Cardiac septum (tissue), 1 donor: ENCODE measurements at places on chromosomes 1 and 21. TPM values are rescaled to one million over a fixed set of nuclear protein-coding genes. Genes with fewer than 3 reads are reported as not detected.

DNA sequence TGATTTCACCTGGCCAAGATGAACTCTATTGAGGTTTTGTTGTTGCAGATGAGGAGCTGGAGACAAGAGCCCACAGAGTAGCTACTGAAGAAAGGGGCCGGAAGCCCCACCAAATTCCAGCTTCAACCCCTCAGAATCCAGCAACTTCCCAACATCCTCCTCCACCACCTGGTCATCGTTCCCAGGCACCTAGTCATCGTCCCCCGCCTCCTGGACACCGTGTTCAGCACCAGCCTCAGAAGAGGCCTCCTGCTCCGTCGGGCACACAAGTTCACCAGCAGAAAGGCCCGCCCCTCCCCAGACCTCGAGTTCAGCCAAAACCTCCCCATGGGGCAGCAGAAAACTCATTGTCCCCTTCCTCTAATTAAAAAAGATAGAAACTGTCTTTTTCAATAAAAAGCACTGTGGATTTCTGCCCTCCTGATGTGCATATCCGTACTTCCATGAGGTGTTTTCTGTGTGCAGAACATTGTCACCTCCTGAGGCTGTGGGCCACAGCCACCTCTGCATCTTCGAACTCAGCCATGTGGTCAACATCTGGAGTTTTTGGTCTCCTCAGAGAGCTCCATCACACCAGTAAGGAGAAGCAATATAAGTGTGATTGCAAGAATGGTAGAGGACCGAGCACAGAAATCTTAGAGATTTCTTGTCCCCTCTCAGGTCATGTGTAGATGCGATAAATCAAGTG, 14.3 kb downstream of the CD2 start:
- DNase-seq: no peak

DNA sequence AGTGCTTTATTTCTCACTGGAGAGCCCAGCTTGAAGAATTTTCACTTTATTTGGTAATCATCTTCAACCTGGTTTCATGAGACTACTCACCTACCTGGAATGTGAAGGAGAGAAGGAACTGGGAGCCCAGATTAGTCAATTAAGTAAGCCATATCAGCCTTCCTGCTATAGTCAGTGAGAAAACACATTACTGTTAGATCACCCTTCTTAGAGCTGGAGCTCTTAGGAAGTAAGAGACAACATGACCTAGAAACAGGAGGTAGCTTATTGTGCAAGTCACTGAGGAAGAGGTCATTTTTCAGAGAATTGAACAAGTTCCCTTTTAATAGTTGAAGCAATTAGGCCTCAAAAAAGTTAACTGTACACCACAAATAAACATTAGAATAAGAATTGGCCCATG, 49.2 kb upstream of the TEKT2 start:
- no peak for DNase-seq

DNA sequence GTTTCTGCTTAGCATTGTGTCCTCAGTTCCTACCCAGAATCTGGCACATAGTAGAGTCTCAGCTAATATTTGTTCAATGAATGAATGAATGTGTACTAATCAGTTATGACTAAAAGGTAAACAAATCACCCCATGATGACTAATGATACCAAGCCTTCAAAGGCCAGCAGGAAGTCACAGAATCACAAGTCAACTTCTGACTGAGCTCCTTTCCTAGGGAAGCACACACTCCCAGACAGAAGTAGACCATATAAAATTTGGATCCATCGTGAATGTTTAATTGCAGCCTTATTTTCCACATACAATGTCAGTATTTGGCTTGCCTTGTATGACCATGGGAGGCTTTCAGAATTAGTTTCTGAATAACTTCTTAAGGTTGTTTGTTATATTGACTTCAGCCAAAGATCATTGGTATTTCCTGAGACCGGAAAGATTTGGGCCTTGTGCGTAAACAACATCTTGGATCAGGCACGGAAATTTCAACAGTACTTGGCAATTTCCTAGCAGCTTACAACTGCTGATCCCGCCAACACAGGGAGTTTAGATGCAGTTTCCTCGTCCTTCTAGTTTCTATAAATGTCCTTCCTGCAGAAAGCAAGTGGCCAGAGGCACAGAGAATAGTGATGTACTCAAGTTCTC, 185.9 kb upstream of the ATP1B1 start:
- no peak for DNase-seq

The IFNLR1 gene
- total RNA-seq: 2.3 TPM

GRCh38 chr1:180194048-180194425, 36.0 kb upstream of the LHX4 start:
- DNase-seq: no peak

The BATF3 gene
- total RNA-seq: 1.9 TPM

GRCh38 chr1:199684686-199685273, 342.7 kb upstream of the NR5A2 start:
- no peak for DNase-seq

The SHISA4 gene
- 123 TPM for total RNA-seq

DNA sequence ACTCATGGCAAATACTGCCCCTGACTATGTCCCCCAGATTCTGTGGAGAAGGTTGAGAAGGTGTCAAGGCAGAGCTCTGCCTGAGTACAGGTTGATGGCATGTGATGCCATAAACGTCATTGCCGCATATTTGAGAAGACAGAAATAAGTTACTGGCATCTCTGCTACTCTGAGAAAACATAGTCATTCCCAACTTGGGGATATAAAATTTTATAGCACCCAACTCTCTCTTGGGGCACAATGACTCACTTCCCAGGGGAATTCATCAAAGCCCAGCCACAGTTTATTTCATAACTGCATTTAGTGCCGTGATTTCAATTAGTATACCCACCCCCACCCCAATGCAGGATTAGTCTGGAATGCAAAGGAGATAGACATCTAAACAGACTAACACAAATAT, 101.9 kb upstream of the TNR start:
- no peak for DNase-seq

- DNase-seq: no peak
Measured at GRCh38 chr1:156121457-156121856, 6.9 kb downstream of the LMNA start.

GRCh38 chr21:46436621-46437020, 22.1 kb upstream of the DIP2A start:
- DNase-seq: no peak

The TRIM17 gene
- 0.46 TPM for total RNA-seq

- DNase-seq: no peak
Measured at GRCh38 chr1:40477678-40478053, 576 bp downstream of the ZFP69 start.

The ERG gene
- total RNA-seq: 15.5 TPM
